Hepatocyte (in vitro differentiated cells): ENCODE measurements at places on chromosomes 1 and 21. TPM values are rescaled to one million over a fixed set of nuclear protein-coding genes. Genes with fewer than 3 reads are reported as not detected.
A peak's percentile ranks its signal among the peaks of the same experiment; 100 is the strongest.

- no peak overlapping the region for H3K4me3 ChIP-seq
- no peaks in the 10 kb centered on the region for H3K4me1 ChIP-seq
- no peaks in the 10 kb centered on the region for H3K36me3 ChIP-seq
- H3K27me3 ChIP-seq: no peaks in the 10 kb centered on the region
These were observed 36.5 kb downstream of the MACO1 start for GRCh38 chr1:25467193-25467592.

ZNF648 gene
- total RNA-seq: 0.20 and 0.23 TPM in 2 replicates

GRCh38 chr1:208756339-208756981 is 512.3 kb upstream of the PLXNA2 start:
- H3K4me3 ChIP-seq: no peak overlapping the region
- no peaks in the 10 kb centered on the region for H3K27me3 ChIP-seq
- no peaks in the 10 kb centered on the region for H3K4me1 ChIP-seq
- H3K27ac ChIP-seq: no peak overlapping the region

RCAN1 gene
- 98.2 and 113 TPM in 2 replicates for total RNA-seq

DNA sequence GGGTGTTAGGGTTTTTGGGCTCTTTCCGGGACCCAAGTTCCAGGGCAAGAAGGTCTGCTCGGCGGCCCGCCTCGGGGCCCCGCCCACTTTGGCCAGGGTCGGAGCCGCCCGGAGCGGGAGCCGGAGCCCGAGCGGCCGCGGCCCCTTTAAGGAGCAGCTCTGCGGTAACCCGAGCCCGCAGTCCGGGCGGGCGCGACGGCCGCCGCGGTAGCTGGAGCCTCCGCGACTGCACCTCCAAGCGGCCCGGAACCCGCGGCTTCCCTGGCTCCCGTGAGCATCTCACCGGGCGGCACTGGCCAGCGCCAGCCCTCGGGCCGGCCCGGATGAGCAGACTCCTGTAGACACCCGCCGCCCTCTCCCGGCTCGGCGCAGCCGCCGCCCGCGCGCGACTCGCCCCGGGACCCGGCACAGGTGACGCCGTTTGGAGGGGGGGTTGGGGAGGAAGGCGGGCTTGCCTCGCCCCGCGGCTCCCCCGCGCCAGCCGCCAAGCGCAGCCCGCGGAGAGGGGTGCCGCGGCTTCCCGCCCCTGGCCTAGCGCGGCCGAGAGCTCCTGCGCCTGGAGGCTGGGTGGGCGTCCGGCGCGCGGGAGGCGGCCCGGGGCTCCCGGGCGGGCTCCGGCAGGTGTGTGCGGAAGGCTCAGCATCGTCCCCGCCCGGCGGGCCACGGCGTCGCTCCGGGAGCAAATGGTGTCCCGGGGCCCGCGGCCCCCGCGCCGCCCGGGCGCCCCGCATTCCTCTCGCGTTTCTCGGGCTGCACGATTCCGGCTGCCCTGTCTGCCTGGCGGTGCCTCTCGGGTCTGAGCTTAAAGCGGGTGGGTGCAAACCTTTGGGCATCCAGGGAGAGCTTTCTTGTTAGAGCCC is at the start of gene TLCD4:
TSS of gene TLCD4 (plus strand) at position 149 of the 860 bp plus-strand sequence. CDS start 26,547 bp downstream, outside the sequence.
- peak; percentile 81 for DNase-seq
- H3K4me3 ChIP-seq: peak within 1 kb of the TSS; percentile 80
- H3K36me3 ChIP-seq: no peaks in the 10 kb centered on the region

DNA sequence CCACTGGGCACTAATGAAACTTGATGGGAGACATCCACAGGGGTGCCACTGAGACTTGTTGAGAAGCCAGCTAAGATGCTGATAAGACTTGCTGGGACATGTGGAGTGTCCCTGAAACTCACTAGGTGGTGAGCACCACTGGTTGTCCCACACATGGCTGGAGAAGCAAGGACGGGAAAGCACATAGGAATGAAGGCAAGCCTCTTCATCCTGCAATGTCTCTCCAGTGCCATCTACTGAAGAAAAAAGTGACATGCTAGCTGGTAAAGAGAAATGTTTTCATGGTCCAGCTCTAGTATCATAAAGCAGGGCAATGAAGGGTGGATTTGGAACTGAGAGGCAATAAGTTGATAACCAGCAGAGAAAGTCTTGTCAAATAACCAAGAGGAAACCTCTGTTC is 283.0 kb downstream of the PAPPA2 start:
- H3K27me3 ChIP-seq: no peaks in the 10 kb centered on the region
- H3K4me3 ChIP-seq: no peak overlapping the region
- H3K4me1 ChIP-seq: no peaks in the 10 kb centered on the region
- H3K36me3 ChIP-seq: no peaks in the 10 kb centered on the region
